Upper lobe of right lung (tissue), 1 donor: ENCODE measurements at places on chromosomes 1 and 21.

DNA sequence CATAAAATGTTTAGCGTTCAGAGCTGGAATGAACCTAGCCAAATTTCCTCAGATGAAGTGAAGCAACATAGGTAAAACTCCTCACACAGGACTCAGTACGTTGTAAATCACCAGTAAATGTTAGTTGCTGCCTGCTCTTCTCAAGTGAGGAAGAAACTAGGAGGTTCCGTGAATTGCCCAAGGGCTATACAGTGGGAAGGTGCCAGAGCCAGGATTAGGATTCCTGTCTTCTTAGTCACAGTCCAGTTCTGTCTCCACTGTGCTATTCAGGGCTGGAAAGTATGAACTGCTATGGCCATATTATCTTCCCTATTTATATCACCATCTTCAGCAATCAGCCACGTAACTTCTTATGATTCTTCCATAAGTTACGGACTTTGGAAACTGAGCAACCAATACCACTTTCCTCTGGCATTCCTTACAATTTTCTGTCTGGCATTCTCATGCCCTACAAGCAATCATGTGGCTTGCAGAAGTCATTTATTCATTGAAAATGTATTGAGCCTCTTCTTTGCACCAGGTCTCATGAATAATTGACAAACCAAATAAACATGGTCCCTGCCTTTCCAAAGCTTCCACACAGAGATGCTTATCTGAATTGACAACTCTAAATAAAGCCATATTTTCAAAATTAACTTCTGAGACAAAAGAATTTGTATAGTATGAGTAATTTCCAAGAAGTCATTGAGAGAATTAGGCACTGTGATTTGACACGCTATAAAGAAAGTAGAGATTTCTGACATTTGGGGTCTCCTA, 271.6 kb upstream of the SGIP1 start:
- no peak for DNase-seq

GRCh38 chr1:47995306-47996050, 1.7 kb downstream of the TRABD2B start:
- no peak for DNase-seq

DNA sequence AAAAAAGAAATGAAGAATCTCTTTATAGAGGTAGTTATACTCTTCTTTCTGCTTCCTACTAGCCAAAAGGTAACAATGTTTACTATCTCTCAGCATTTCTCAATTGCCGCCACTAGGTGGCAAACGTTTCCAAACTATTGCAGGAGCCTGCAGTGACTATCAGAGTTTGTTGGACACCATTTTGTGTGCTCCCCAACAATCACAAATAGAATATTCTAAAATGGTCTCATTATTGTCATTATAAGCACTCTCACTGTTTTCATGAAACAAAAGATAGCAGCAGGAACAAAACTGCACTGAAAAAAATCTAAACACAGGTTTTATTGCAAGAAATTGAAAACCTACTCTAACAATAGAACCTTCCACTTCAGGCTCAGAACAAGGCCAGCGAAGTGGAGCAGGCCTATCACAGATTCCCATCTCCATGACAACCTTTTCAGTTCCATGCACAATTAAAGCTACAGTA, 83.9 kb upstream of the PLPPR4 start:
- no peak for DNase-seq

- no peak for DNase-seq
Observed at GRCh38 chr1:226097866-226098625, 35.5 kb downstream of the H3-3A start.

DNA sequence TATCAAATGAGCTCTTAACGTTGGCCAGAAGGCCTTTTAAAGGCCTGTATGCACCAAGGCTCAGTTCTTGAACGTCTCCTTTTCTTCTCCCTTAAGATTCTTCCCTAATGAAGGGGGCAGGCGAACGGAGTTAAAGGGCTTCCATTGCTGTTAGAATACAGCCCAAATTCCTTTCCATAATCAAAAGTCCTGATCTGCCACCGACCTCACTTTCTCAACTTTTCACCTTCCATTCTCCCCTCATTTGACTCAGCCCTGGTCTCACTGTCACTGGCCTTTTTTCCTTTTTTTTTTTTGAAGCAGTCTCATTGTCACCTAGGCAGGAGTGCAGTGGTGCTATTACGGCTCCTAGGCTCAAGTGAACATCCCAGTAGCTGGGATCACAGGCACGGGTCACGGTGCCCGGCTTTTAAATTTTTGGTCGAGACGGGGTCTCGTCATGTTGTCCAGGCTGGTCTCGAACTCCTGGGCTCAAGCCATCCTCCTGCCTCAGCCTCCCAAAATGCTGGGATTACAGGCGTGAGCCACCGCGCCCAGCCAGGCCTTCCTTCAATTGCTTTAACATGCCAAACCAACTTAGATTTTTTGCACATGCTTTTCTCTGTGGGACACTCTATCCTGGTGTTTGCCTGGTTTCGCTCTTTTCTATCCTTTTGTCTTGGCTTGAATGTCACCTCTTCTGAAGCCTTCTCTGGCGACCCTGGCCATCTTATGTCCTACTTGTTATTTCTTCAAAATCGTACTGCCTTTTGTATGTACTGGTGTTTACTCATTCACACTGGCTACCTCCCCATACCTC, 612 bp upstream of the CMPK1 start:
- peak; percentile 60 for DNase-seq

- DNase-seq: no peak
Observed at GRCh38 chr1:208835781-208836180, 591.6 kb upstream of the PLXNA2 start.
